ENCODE measurements at places on chromosomes 16 and 17.

DNA sequence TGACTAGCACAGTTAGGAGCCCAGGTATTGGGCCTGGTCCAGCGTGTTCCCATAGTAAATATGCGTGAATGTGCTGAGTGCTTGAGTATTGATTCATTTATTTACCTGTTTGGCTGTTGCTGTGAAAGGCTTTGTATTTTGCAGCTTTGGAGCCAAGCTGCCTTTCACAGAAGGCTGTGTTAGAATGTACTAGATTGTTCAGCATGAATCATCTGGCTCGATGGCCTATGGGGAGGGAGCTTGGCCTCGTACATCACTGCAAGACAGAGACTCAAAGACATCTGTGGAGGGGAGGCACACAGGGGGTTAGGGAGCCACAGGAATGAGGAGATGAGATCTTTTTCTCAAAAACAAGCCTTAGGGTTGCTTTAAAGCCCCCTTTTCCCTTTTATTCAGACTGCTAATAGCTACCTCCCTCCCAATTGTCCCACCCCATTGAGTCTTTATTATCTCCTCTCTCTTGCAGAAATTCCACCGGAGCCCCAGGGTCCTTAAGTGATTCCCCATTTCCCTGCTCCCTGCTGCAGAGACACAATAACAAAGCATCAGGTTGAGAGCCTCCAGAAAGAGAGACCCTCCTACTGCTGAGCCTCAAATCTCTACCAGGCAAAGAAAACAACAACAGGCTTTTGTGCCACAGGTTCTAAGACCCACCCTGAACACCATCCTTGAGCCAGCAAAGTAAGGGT lies 307.2 kb downstream of the ABCC12 start:
- peak; percentile 72 for DNase-seq

DNA sequence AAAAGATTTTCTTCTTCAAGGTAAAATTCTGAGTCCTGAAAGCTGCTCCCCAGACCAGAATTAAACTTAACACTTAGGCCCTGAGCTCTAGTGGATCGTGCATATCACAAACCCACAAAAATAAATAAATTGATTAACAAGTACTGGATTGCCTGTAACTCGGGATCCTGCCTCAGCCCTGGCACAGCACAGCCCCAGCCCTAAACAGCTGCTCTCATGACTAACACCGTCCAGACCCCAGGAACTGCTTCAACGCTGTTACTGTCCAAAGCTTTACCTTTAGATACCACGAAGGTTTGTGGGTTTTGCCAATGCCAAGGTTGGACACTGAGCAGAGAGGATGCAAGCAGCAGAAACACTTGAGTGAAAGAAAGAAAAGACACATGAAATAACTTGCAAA lies 172.5 kb downstream of the COPRS start:
- no peak for DNase-seq

DNA sequence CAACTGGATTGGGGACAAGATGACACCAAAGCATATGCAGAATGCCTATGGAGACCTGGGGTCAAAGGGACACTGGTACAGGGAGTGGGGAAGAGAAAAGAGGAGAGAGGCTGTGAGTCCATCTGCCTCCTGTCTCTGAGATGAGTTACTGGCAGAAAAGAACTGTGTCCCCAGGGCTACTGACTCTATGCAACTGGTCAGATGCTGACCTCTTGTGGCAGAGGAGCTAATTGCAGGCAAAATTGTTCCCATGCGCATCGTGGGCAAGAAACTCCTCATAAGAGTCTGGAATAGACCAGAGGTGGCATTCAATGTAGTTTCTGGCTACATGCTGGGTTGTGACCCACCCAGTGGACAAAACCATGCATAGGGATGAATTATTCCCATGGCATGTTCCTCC lies 26.1 kb upstream of the MLKL start:
- DNase-seq, result no peak

GRCh38 chr16:11743308-11744074 lies 834 bp upstream of the TXNDC11 start:
- DNase-seq, result no peak

DNA sequence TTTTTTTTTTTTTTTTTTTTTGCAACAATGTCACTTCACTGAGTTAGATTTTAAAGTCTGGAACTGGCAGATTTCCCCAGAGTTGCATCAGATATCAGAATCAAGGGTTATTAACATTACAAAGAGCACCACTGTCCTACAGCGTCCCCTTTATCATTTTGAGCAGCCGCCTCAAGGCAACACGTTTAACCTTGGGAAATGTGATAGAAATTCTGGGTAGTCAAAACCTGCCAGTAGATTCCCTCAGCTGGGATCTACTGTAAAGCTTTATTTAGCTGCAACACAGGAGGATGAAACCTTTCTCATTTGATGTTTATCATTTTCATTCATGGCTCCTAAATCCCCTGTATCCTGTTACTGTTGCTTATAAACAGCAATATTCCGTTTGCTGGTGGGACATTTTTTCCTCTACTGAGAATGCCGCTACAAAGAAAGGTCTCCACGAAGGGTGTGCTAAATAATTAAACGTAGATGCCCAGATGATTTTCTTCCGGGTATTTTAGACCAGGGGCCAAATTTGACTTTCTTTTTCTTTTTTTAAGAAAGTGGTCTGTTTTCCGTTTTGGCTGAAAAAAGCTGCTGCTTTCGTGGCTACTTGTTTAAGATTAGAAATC lies 436.1 kb upstream of the GOT2 start:
- DNase-seq, result no peak

DNA sequence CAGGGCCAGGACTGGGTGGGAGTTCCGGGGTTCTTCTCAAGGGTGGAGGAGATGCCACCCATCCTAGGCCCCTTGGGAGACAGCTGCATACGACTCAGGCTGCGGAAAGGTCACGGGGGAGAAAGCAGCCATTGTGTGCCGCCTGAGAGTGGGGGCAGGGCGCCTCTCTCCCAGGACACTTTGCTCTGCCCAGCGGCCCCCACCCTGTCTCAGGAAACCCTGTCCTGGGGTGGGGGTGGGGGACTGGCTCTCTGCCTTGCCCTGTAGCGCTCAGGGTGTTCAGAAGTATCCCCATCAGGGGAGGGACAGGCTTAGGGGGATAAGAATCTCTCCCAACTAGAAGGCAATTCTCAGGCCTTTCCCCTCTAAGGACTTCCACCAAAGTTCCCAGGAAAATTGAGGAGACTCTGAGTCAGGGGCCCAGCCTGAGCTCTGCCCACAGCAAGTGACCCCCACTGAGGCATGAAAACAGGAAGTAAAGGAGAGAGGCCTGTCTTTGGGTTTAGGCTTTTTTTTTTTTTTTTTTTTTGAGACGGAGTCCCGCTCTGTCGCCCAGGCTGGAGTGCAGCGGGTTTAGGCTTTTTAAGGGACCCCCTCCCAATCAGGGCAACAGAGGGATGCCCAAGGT lies 4.9 kb downstream of the GIT1 start:
- DNase-seq, result no peak

DNA sequence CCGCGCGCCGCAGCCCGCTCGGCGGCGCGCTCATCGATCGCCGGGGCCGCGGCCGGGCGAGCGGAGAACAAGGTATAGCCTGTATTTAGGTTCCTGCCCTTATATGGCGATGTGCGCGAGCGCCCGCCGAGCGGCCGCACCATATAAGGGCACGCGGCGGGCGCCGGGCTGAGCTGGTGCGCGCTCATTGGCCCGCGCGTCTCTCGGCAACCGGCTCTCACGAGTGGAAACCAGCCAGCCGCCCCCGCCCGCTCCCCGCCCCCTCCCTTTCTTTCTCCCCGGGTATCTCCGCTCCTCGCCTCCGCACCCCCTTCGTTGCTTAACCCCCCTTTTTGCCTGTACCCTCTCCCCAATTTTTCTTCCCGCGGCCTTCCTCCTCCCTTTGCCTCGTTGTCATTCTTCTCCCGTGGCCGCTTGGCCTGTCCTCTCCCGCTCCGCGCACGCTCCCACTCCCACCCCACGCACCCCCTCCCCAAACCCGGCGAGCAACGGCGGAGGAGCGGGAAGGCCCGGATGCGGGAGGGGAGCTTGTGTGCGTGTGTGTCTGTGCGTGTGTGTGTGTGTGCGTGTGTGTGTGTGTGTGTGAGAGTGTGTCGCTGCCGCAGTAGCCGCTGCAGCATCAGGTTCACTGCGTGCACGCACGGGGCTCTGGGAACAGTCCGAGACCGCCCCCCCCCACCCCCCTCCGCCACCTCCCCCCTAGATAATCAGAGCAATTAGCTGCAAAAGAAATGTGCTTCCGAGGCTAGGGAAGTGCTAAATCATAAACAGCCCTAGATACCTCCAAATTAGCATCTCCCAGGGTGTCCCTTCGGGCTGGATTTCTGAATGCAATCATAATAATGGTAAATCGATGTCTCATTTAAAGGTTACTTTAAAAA lies 13.5 kb upstream of the CBX8 start:
- peak; percentile 54 for DNase-seq

DNA sequence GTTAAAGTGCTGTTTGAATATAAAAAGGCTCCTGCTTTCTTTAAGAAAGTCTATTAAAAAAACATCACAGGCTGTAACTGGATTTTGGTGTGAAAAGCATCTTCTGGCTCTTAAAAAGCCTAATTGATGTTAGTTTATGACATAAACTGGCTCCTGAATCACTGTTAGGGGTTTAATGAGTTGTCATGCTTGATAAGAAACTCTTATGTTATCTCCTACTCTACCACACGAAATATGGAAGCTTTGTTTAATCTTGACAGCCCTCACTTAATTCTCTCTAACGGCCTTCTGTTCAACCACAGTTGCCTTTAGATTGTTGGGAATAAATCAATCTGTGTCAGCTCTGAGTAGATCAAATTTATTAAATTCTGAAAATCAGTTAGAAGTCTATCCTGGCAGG lies 51.5 kb downstream of the CPPED1 start:
- no peak for DNase-seq

- no peak for DNase-seq
These were observed 20.0 kb upstream of the LRRC75A start for GRCh38 chr17:16512011-16512410.

DNA sequence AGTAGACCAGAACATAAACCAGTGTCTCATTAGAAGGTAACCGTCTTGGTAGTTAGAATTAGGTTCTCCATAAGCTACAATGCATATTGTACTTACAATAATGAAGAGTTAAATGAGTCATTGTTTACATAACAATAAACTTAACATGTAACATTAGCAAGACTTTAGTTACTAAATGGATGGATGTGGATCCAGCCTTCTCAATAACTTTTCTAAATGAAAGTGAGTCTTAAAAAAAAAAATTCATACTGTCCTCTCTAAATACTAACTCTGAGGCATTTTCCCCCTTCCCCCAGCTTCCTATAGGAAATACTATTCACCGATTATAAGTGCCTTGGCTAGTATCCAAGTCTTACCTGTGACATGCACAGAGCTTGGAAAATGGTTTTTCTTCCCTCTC lies 155.3 kb downstream of the CYB561 start:
- DNase-seq, result no peak

- DNase-seq, result peak; percentile 16
These were observed 45.8 kb downstream of the AKAP1 start for GRCh38 chr17:57130708-57131461.

DNA sequence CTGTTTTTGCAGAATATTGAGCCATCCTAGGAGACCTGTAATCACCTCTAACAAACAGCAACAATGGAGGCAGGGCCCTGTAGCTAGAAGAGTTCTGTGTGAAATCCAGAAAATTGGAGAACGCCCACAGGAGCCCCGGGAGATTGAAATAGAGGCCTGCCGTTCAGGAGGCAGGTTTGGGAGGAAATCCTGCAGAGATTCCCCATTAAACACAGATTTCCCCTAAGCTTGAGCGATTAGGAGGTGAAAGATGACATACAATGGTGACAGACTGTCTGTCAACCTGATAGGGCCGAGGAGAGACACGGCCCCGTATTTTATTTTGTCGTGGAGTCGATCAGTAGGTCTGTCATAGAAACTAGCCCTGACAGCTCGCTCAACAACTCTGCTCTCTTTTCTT lies 18.2 kb downstream of the CDK5RAP3 start:
- no peak for DNase-seq

GRCh38 chr17:37820995-37821713 lies 76.3 kb upstream of the HNF1B start:
- DNase-seq, result no peak

DNA sequence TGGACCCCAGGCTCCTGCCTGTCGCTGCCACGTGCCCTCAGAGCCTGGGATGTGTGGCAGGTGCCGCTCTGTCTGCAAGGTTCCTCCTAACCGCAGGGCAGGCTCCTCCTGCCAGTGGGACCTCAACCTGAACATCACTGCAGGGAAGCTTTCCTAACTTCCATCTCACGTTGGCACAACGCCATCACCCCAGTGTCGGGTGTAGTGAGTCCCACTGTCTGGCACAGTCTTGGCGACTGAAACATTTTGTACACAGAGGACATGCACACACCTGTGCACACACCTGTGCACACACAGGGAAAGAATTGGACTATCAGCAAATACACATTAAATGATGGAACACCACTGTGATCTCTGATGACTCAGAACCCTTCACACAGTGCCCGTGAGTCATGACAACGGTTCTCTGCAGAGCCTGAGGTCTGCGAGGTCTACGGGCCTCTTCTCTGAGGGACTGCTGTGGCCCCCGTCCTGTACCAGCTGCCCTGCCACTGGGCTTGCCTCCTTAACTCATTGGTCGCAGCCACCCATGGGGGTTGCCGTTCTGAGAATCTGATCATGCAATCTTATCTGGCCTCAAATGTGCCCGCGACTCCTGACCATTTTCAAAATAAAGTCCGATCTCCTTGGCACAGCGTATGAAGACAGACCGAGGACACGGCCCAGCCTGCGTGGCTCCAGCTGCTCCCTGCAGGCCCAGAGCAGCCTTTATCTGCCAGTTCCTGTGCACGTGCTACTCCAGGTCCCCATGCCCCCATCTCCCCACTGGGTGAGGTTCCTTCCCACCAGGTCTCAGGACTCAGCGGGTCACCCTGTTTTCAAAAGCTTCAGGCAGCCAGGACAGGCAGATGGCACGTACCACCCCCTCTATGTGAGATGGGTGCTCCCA lies 7.6 kb downstream of the CCDC57 start:
- peak; percentile 46 for DNase-seq

DNA sequence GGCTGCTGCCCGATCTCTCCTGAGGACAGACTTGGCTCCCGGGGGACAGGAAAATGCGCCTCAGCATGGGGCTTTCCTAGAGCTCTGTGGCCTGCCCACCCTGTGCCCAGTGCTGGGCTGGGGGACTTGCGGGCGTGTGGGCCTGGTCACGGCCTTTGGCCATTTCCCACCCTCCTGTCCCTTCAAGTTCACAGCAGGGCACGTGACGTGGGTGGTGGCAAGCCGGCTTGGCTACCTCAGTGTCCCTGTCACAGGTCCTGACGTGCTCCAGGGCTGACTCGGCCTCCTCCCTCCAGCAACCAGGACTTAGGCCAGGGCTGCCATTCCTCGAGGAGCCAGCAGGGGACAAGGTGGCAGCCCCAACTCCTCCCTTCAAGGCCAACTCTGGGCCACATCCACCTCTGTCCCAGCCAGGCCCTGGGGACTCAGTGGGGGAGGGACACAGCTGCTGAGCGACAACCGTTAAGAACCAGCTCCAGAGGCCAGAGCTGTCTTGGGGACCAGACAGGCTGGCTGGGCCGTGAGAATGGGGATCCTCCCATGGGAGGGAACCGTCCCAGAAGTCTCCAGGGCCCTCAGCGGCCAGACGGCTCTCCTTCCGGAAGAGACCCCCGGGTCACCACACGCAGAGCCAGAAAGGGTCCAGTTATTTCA lies 981 bp upstream of the UNC13D start:
- DNase-seq, result peak; percentile 53

- DNase-seq, result no peak
These were observed 5.1 kb upstream of the SPAG7 start for GRCh38 chr17:4972752-4973151.

Measured in epithelial cell of prostate (primary cell).